ENCODE measurements at places on chromosomes 7 and 10. TPM values are rescaled to one million over a fixed set of nuclear protein-coding genes. Genes with fewer than 3 reads are reported as not detected.

DNA sequence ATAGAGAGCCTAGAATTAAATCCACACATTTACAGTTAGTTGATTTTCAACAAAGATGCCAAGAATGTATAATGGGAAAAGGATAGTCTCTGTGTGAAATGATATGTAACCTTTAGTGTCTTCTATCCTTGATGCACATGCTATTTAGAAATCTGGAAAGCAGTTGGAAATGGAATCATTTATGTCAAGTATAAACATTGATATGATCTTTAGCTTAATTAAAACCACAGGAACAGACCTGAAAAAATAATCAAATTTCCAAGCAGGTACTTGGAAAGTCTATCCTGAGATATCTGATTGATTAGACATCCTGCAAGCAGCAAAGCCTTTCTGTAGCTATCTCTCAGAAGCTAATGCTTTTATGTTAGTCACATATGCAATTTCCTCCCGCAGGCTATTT lies 24.4 kb upstream of the SRI start:
- H3K4me3 ChIP-seq = no peak overlapping the region
- H3K36me3 ChIP-seq = no peaks in the 10 kb centered on the region
- H3K27ac ChIP-seq = no peak overlapping the region
- H3K4me1 ChIP-seq = no peaks in the 10 kb centered on the region
- no peak for DNase-seq

GRCh38 chr10:32400961-32401360 lies 45.0 kb upstream of the CCDC7 start:
- DNase-seq = no peak
- H3K27me3 ChIP-seq = no peaks in the 10 kb centered on the region
- H3K4me3 ChIP-seq = no peak overlapping the region
- H3K27ac ChIP-seq = no peak overlapping the region
- no peaks in the 10 kb centered on the region for H3K4me1 ChIP-seq

DNA sequence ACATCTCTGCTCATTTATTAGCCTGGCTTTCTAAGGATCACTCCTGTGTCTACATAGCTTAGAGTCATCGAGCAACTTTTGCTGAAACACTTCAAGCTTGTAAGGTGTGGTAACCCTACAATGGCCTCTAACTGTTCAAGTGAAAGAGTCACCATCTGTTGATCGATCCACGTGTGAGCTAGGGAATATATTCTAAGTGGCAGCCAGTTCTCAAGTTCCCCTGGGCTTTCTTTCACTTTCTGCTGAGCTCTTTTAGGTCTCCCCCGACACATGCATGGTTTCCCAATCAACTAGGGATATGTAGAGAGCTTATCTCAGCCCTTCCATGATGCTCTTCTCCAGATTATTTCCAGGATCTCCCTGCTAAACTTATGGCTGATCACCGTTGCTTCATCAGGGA lies 15.5 kb downstream of the AOAH start:
- H3K27me3 ChIP-seq = no peaks in the 10 kb centered on the region
- peaks cover 75% of the 10 kb centered on the region for H3K36me3 ChIP-seq
- H3K4me1 ChIP-seq = peaks cover 37% of the 10 kb centered on the region
- no peak for DNase-seq
- H3K4me3 ChIP-seq = no peak overlapping the region

DNA sequence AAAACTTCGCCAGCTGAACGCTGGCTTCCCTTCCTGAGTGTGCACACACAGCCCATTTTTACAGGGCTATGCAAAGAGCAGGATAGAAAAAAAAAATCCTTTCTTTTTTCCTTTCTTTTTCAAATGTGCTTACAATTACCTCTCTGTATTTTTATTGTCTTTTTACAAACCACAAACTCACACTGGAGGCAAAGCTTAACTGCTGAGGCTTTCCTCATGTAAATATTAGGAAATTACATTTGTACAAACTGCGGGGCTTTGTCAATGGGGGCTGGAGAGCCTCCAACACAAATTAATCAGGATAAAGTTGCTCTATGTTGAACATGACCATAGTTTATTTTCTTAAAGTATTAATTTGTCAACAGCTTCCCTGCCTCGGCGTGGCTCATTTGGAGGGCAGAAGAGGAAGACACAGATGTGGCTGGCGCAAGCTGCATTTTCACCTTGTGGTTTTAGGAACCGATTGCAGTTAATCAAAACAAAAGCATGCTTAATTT lies 411.7 kb upstream of the MKI67 start:
- peaks cover 46% of the 10 kb centered on the region for H3K27me3 ChIP-seq
- H3K4me1 ChIP-seq = no peaks in the 10 kb centered on the region
- H3K36me3 ChIP-seq = no peaks in the 10 kb centered on the region
- H3K27ac ChIP-seq = no peak overlapping the region
- no peak overlapping the region for H3K4me3 ChIP-seq
- DNase-seq = no peak

GRCh38 chr10:2748287-2748686 lies 319.1 kb upstream of the PFKP start:
- H3K4me3 ChIP-seq = no peak overlapping the region
- no peaks in the 10 kb centered on the region for H3K36me3 ChIP-seq

DNA sequence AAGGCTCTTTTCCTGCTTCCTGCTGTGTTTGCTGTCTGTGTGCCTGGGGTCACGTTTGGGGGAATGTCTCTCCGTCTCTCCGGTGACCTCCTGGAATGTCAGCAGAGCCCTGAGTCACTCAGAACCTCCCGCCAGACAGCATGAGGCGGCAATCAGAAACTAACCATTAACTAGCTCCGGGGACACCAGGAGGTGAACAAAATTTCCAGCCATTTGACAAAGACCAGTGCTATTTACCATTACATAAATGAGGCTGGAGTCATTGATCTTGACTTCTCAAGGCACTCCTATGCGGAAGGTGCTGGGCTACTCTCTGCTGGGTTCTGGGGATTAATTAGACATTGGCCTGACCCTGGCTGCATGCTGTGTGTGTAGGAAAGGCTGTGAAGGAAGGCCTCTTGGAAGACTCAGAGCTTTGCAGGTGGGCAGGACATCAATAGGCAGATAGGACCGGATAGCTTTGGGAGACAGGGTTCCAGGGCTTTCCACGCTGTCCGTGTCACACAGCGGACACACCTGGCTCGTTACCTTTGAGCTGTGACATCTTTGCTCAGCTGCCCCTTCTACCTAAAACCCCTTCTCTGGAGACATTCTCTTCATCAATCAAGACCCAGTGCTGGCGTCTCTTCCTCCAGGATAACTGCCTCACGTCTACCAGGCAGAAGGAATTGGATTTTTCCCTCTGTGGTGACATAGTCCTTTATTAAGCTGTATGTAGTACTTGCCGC lies 77.0 kb downstream of the PFKFB3 start:
- peaks cover 51% of the 10 kb centered on the region for H3K4me1 ChIP-seq
- no peak overlapping the region for H3K4me3 ChIP-seq
- H3K27ac ChIP-seq = peak overlapping the region; percentile 72
- no peaks in the 10 kb centered on the region for H3K27me3 ChIP-seq
- DNase-seq = no peak

- H3K4me3 ChIP-seq = no peak overlapping the region
- no peak for DNase-seq
- no peaks in the 10 kb centered on the region for H3K36me3 ChIP-seq
- H3K27ac ChIP-seq = no peak overlapping the region
- no peaks in the 10 kb centered on the region for H3K4me1 ChIP-seq
These were observed 21.5 kb upstream of the CYP26C1 start for GRCh38 chr10:93039110-93039509.

DNA sequence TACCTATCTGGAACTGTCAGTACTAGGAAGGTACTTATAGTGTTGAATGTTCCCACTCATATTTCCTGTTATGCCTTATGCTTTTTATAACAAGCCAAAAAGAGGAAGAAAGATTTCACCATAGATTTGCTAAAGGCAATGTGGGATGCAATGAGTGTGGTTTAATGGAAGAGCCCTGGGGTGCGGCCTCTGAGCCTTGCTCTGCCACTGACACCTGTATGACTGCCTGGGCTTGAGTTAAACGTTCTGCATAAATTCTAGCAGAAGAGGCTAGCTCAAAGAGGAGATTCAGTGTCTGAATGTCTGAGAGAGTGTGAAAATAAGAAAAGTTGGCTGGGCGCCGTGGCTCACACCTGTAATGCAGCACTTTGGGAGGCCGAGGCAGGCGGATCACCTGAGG lies 143.8 kb downstream of the TPST1 start:
- H3K4me3 ChIP-seq = no peak overlapping the region
- H3K27ac ChIP-seq = no peak overlapping the region
- no peak for DNase-seq
- peaks cover 16% of the 10 kb centered on the region for H3K27me3 ChIP-seq
- no peaks in the 10 kb centered on the region for H3K4me1 ChIP-seq

DNA sequence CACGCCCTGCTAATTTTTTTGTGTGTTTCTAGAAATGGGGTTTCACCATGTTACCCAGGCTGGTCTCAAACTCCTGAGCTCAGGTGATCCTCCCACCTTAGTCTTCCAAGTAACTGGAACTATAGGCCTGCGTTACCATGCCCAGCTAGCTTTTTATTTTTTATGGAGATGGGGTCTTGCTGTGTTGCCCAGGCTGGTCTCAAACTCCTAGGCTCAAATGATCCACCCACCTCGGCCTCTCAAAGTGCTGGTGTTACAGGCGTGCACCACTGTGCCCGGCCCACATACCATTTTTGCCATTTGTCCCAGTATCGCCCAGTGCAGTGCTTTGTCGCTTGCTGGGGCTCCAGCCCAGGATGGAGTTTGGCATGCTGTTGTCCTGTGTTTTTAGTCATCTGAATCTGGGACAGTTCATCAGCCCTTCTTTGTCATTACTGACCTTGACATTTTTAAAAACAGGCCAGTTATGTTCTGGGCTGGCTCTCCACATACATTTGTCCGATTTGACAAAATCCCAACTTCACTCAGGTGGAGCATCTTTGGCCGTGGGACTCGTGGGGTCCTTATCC lies 16.7 kb downstream of the FOXK1 start:
- peaks cover 11% of the 10 kb centered on the region for H3K4me1 ChIP-seq
- H3K4me3 ChIP-seq = no peak overlapping the region
- H3K27ac ChIP-seq = no peak overlapping the region
- DNase-seq = no peak

- H3K4me3 ChIP-seq = no peak overlapping the region
- DNase-seq = no peak
- H3K36me3 ChIP-seq = no peaks in the 10 kb centered on the region
- no peaks in the 10 kb centered on the region for H3K4me1 ChIP-seq
- peaks cover 2% of the 10 kb centered on the region for H3K27me3 ChIP-seq
These were observed 467.1 kb downstream of the SDK1 start for GRCh38 chr7:3767917-3768777.

DNA sequence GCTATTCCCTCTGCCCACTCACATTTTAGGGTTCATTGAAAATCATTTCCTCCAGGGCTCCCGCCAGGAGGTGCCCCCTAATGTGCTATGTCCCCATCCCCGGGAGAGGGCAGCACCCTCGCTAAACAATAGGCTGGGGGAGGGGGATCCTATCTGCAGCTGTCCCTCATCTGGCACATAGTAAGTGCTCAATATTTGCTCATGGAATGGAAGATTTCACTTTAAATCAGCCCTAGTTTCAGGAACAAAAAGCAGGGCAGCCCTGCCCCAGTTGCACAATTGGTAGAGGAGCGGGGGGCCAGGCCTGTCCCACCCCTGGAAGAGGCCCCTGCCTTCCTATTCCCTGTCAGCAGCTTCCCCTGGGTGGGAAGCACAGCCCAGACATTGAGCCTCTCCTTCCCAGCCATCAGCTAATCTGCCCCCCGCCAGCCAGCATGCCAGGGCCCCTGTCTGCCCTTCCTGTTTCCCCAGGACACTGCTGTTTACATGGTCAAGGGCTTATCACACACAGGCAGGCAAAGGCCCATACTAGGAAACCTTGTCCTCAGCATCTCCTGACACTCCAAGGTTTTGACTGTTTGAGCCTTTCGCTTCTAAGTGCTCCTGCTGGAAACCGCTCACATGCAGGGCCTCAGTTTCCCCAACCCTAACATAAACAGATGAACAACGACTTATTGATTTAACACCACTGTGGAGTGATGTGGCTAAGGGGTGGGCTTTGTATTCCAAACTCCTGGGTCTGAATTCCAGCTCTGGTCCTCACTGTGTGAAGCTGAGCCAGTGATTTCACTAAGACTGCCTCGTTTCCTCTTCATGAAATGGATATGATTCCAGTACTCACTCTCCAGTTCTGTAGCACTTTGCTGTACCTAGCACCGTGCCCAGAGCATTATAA lies 130.7 kb upstream of the ZMIZ1 start:
- no peaks in the 10 kb centered on the region for H3K36me3 ChIP-seq
- no peak overlapping the region for H3K4me3 ChIP-seq
- H3K27me3 ChIP-seq = no peaks in the 10 kb centered on the region
- peak; percentile 20 for DNase-seq

- no peaks in the 10 kb centered on the region for H3K36me3 ChIP-seq
- no peak overlapping the region for H3K4me3 ChIP-seq
- DNase-seq = peak; percentile 65
- H3K27ac ChIP-seq = no peak overlapping the region
- H3K27me3 ChIP-seq = no peaks in the 10 kb centered on the region
These were observed 208.3 kb downstream of the PPP1R3A start for GRCh38 chr7:113710310-113711096.

DNA sequence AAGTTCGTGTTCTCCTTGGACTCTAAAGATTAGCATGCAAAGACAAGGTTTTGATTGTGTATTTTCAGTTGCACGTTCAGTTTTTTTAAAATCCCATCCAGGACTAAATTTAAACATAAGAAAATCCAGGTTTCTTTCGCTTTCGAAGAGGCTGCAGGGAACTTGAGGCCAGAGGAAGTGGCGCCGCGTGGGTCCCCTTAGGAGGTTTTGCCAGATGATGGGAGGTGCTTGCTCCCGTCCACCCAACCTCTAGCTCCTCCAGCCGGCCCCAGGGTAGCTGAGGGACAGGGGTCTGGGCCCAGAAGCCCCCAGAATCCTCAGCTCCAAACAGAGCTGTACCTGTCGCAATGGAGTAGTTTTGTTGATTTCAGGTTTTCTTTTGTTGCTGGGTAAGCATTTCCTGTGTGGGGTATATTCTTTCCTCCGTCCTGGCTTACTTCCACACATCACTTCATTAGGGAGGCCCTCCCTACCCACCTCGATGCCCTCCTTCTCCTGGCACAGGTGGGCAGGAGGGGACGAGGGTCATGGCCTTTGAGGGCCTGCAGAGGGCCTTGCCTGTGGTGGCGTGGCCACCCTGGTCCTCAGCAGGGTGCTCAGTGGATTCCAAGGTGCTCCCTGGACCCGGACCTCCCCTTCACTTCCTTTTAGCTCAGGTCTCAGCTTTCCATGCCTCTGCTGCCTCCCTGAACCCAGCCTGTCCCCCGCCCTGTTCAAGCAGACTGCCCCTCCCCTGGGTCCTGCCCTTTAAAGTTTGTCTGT lies 32.6 kb downstream of the LHPP start:
- DNase-seq = no peak
- H3K4me3 ChIP-seq = no peak overlapping the region
- peaks cover 7% of the 10 kb centered on the region for H3K4me1 ChIP-seq
- no peaks in the 10 kb centered on the region for H3K27me3 ChIP-seq

HMX2 gene
- total RNA-seq = not detected
